GDM1 (cell line): ENCODE measurements at places on chromosomes 16 and 17.

- no peak for DNase-seq
Observed at GRCh38 chr16:51971184-51971583, 575.8 kb downstream of the TOX3 start.

DNA sequence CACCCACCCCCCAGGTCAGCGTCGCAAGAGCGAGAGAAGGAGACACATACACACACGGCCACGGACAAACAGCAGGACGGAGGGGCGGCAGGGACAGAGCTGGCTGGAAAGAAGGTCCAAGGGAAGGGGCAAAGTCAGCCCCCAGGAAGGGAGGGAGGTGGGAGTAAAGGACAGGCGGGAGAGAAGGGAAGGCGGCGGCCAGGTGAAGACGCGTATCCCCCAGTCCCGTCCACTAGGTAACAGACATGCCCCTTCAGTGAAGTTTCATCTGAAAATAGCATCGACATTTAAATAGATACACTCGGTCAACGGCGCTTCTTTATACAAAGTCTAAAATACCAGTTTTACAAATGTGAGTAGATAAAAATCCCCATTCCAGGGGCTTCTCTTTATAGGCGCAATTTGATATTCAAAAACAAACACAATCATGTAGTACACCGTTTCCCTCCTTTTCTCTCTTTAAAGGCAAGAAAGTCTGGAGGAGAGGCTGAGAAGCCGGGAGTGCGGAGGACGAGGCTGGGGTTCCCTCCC, 4.5 kb downstream of the CBX8 start:
- no peak for DNase-seq

- DNase-seq, result no peak
Observed at GRCh38 chr17:8968503-8968902, 3.0 kb upstream of the PIK3R5 start.

GRCh38 chr16:5214466-5214865, 116.9 kb upstream of the EEF2KMT start:
- DNase-seq, result no peak

DNA sequence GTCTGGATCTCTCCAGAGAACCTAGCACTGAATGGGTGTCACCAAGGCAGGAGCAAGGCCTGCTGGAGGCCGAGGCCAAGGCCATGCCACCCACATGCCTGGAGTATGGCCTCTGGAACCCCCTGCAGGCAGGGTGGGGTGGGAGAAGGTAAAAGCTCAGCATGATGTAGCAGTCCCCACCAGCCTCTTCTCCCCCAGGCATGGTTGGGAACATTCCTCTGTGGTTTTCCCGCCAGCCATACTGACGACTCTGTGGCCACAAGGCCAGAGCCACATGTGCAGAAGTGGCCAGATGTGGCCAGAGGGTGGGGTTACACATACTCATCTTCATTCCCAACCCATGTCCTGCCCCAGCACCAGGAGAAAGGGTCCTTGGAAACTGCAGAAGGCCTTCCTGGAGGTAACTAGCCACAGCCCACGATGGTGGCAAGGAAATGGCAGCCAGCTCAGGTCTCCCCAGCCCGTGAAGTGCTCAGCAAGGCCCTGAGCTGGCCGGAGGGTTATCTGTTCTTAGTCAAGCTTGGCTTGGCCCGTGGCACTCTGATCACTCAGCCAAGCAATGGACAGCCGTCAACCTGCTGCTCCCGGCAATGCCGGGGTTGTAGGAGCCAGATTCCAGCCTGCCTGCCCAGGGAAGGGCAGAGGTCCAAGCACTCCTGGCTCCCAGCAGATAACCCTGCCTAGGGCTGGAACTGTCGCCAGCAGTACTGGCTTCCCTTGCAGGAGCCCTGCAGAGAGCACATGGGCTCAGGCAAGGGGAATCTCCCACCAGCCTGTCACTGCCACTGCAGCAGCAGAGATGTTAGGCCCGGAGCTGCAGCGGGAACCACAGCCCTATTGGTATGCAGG, 26.1 kb downstream of the HDAC5 start:
- no peak for DNase-seq

DNA sequence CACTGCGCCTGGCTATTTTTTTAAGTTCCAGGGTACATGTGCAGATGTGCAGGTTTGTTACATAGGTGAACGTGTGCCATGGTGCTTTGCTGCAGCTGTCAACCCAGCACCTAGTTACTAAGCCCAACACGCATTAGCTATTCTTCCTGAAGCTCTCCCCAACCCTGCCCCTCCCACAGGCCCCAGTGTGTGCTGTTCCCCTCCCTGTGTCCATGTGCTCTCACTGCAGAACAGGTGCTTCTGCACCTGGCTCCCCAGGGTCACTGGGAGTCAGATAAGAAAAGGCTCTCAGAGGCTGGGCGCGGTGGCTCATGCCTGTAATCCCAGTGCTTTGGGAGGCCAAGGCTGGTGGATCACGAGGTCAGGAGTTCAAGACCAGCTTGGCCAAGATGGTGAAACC, 6.2 kb downstream of the HASPIN start:
- no peak for DNase-seq

GRCh38 chr16:78081341-78081740, 18.1 kb upstream of the WWOX start:
- no peak for DNase-seq

- DNase-seq, result no peak
Observed at GRCh38 chr16:4780235-4780634, 7.9 kb downstream of the SEPTIN12 start.

GRCh38 chr17:16943541-16944333, 28.2 kb downstream of the TNFRSF13B start:
- no peak for DNase-seq

DNA sequence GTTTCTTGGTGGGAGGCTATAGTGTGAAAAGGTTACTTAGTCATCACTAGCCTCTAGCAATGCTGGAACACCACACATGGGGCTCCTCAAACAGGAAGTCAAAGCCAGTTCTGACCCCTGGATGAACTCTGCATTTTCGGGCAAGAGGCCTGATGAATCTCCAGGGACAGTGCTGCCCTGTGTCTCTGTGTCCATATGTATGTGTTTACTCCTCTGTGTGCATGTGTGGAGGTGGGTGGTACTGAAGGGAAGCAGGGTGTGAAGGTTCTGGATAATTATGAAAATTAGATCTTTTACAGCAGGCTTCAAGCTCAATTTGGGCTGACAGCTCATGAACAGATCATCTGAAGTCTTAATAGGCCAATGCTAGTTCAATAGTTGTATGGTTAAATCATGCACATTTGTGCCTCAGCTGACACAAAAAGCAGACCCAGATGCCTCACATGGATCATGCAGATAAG, 133.6 kb downstream of the SNX11 start:
- no peak for DNase-seq

DNA sequence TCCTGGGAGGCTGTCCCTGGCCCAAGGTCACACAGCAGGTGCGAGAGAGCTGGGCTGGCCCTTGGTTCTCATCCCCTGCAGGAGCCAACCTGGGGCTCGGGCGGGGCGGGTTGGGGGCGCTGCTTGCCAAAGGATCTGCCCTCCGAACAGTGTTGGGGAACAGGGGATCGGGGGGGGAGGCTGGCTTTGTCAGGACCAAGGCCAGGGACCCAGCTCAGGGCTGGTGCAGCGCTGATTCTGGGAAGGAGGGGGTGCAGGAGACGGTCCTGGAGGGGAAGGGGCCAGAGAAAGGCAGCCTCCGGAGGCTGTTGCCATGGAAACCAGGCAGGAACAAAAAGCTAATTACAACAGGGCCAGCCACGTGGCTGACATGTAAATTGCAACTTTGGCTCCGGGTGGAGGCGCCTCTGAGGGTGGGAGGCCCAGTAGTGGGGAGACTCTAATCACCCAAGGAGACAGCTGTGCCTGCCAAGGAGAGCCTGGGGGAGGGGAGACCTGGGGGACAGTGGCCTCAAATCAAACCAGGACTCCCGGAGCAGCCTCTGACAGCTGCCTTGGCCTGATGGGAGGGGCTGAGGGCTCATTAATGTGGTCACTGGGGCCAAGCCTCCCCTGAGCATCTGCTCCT, 1.3 kb downstream of the TUBB3 start:
- DNase-seq, result no peak

DNA sequence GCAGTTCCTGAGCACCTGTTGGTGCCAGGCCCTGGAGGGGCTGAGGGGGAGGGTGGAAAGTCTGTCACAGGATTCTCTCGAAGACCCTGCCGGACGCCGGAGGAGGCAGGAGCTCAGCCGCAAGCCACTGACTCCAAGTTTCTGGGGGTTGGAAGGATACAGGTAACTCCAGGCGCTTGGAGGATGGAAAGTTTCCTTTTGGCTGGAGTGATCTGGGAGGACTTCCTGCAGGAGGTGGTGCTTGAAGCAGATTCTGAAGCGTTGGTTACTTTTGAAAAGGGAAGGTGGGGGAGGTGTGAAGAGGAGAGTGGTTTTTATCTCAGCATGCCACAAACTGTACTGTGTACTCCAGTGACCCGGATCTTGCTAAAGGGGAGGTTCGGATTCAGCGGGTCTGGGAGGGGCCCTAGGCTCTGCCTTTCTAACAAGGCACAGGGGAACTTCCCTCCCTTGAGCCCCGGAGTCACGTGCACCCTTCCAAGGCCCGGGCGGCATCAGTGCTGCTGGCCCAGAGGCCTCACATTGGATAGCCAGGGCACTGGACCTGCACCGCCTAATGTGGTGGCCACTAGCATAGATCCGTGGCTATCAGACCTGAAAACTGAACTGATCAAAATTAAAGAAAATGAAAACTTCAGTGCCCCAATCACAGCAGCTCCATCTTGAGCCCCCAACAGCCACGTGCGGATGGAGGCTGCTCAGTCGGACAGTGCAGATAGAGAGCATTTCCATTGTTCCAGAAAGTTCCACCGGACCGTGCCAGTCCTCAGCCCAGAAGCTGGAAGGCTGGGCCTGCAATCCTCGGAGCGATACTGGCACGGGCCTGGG, 42.2 kb upstream of the GSE1 start:
- peak; percentile 81 for DNase-seq

GRCh38 chr16:57048095-57048494, 44.3 kb upstream of the CPNE2 start:
- DNase-seq, result no peak

DNA sequence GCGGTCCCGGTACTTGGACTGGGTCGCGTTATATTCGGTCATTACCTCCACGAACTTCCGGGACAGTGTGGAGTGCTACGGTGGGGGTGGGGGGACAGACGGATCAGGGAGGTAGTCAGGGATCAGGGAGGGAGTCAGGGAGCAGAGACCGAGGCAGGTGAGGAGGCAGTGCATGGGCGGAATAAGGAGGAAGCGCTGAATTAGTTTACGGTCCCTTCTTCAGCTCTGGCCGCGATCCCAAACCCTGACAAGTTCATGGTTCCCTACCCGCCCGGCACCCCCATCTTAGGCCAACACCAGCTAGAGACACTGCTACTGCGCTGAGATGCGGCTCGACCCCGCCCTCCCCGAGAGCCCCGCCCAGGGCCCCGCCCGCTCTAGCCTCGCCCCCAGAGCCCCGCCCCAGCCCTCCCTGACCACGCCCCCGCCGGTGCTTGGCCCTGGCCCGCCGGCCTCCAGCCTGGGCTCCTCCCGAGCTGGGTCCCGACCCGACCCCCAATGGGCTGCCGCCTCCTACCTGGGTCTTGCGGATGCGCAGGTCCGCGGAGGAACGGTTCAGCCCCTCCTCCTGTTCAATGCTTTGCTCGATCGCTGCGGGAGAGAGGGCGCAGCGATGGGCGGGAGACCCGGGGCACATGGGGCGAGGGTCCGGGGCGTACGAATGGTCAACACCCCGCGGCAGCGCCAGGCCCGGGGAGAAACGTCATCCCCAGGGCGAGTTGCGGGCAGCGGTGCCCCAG, 12.1 kb downstream of the HSD3B7 start:
- DNase-seq, result no peak

DNA sequence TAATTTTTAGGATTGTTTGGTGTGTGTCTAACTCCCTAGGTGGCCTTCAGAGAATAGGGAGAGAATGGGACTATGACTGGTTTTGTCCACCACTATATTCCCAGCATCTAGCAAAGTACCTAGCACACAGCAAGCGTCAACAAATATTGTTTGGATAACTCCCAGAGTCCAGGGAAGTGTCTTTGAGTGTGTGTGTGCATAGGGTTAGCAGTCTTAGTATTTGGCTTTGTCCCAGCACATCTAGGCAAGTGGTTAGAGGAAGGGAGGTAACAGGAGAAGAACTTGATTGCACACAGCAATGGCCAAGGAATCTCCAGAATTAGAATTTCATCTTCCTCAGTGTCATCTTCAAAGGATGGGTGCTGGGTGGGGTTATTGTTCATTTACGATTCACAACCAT, 385.4 kb upstream of the CDH5 start:
- no peak for DNase-seq

DNA sequence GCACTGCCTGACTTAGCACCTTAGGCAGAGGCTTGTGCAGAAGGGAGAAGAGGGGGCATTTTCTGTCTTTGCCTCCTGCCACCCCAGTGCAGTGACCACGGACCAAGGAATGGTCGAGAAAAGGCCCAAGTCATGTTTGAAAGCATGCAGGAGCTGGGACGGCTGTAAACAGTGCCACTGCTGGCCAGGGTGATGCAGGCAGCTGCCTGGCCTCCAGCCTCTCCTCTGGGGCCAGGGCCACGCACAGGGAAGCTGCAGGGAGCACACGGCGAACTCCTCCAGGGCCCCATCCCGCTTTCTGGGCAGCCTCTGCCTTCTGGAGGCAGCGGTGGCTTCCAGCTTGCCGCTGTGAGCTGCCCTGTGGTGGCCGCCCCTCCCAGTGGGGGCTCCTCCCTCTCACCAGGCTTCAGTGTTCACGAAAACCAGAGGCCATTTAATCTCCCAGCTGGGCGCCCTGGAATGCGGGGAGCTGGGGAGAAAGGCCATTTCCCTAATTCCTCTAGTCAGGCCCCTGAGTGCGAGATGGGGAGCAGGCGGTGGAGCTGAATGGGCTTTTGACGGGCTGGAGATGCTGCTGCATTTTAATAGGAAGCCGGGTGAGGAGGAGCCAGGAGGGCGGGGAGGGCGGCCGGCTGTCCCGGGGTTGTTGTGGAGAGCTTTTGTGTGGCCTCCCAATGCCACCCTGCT, 28.7 kb upstream of the DNAI2 start:
- no peak for DNase-seq

DNA sequence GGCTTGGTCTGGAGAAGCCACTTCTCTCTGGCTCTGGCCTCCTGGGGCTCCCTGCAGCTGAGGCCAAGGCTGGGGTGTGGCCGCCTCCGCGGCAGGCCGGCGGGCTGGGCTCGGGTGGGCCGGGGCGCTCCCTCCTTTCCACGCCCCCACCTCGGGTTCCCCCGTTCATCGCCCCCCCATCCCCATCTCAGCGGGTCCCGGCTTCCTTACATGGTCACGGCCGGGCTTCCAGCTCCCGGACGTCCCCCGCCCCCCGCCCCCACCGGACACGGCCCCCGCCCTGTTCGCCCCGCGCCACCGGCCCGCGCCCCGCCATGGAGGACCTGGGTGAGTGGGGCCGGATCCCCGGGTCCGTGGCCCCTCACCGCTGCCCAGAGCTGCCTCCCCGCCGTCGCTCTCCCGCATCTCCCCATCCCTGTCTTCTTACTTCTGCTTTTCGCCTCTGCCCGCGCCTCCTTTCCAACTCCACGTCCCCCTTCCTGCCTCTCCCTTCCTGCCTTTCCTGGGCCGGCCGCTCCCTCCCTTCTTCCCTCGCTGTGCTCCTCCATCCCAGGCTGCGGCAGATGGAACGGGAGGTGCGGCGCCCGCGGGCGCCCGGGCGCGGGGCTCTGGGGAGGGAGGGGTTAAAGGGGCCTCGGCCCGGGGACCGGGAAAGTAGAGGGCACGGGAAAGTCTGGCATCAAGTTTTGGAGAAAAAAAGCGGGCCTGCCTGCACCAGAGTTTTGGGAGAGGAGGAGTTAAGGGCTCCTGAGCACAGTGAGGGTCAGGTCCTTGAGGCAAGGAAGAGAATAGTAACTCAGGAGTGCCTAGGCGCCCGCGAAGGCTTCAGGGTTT, at the start of gene TGFB1I1:
TGFB1I1 (plus strand) TSS at position 278 of the 834 bp plus-strand sequence; CDS start at position 315, 37 bp downstream.
- DNase-seq, result peak; percentile 18
